ENCODE measurements at places on chromosomes 12 and 14. TPM values are rescaled to one million over a fixed set of nuclear protein-coding genes. Genes with fewer than 3 reads are reported as not detected.

The CAPZA3 gene
- total RNA-seq: not detected

The GOLT1B gene
- 79.6 TPM for total RNA-seq

The AMN gene
- total RNA-seq: 0.21 TPM

The BAZ1A gene
- 29.5 TPM for total RNA-seq

The SDR9C7 gene
- not detected for total RNA-seq

The C14orf132 gene
- 4.1 TPM for total RNA-seq
